Gastrocnemius medialis (tissue), 4 donors: ENCODE measurements at places on chromosomes 5 and 9.

DNA sequence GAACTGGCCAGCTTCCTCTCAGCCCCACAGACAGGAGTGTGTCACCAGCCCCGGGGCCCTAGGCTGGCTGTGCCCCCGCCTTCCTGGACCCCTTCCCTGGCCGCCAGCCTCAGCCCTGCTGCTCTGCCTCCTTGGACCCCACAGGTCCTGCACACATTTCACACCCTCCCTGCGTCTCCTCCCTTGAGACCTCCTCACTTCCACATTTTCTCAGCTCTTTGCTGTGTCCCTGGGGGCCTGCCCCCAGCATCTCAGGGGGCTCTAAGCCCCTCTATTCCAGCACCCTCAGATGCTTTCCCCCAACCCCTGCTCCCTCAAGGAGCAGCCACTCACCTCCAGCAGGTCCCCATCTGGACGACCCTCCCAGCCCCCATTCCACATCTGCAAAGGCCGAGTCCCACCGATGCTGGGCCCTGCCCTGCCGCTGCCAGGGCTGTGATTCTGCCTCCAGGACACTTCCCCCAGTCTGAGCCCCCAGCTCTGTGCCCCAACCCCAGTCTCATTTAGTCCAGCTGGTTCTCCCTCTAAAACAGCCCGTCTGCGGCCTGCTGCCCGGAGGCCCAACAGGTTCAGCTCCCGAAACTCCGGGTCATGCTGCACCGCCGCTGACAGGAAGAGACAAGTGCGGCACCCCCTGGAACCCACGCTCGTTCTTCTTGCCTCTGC is 4.2 kb downstream of the SLC34A3 start:
- no peak for DNase-seq

- no peak for DNase-seq
These were observed 72.3 kb downstream of the MACIR start for GRCh38 chr5:103330875-103331274.

- no peak for DNase-seq
These were observed 2.2 kb downstream of the NR2F1 start for GRCh38 chr5:93585041-93585766.

GRCh38 chr5:1805736-1806135 is 4.5 kb downstream of the NDUFS6 start:
- no peak for DNase-seq

DNA sequence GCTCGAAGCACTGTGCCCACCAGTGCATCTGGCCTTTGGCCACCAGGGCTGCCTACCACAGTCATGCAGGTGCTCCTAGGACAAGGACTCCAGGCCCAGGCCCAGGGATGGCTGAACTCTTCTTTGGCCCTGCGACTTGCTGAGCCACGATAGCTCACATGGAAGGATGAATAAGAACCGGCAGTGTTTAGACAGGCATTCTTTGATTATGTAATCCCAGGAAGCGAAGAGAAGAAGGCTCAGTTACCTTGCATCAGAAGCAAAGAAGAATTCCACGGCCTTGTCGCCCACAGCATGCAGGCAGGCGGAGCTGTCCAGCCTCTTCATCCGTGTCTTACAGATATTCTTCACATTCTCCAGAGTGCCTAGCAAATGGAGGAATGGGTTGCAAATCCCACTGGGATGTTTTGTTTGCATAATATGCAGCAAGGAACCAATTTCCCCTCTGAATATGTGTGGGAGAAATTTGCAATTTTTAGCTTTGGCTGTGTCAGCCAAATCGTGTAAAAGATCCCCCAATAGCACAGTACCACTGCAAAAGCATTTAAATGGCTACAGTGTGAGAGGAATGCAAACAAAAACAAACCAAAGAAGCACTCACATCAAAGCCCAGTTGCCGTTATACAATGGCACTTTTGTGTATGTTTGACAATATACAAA is 29.1 kb downstream of the GFPT2 start:
- DNase-seq: no peak

DNA sequence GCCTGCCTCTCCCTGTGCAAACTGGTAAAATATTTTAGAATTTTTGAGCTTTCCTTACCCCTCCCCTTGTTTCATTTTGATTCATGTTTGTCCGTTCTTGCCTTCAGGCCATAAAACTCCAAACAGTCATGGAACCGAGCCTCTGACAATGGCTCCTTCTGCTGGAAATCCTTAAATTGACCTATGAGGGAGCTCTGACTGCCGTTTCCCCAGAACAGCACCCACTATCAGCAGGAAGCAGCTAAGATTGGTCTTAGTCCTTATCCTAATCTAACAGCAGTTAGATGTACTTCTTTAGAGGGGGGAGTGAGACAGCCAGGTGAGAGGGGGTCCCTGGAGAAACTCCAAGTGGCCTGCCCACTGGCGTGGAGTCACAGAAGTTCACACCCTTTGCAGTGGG is 106.7 kb downstream of the FAM174A start:
- DNase-seq: no peak

DNA sequence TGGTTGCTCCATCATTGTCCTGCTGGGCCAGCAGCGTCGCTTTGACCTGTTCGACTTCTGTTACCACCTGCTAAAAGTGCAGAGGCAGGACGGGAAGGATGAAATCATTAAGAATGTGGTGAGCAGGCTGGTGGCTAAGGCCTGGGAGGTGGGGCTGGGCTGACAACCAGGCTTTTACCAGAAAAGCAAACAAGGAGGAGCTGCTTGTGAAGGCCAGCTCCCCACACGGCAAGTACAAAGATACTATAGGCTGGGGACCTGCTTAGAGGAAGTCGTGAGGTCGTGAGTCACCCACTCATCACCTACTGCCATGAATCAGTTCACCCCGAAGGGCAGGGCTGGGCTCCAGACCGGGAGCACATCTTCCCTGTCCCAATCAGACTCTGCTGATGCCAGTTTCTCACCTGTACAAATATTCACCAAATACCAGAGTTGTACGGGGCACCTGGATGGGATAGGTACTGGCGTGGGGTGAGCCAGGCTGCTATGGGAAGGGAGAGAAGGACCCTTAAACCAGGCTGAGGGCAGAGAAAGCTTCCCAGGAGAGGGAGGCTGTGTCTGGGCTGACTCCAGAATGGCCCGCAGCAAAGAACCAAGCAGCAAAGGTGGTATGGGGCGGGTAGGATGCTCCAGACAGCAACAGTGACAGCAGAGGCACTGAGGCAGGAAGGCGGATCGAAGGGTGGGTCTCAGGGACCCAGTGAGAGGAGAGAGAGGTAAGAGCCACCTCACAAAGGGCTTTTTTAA is 69.3 kb upstream of the NIPAL4 start:
- DNase-seq: no peak

DNA sequence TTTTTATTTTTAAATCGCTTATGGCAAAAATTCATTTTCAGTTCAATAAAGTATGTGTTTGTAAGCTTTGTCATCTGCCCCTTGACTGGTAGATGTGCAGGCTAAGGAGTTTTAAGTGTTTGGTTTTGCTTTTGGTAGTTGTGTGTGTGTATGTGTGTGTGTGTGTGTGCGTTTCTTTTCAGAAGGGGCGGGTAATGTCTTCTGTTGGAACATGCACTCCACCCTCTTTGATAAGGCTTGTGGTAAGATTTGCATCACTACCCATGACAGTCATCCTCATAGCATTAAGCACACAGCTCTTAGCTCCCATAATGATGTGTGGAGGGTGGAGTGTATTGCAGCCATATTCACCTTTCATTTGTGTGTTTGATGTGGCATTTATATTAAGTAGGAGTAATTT is 92.1 kb upstream of the FSD1L start:
- no peak for DNase-seq

GRCh38 chr5:150489360-150490295 is 18.3 kb upstream of the NDST1 start:
- no peak for DNase-seq

GRCh38 chr9:106670418-106670817 is 192.5 kb upstream of the ZNF462 start:
- no peak for DNase-seq

DNA sequence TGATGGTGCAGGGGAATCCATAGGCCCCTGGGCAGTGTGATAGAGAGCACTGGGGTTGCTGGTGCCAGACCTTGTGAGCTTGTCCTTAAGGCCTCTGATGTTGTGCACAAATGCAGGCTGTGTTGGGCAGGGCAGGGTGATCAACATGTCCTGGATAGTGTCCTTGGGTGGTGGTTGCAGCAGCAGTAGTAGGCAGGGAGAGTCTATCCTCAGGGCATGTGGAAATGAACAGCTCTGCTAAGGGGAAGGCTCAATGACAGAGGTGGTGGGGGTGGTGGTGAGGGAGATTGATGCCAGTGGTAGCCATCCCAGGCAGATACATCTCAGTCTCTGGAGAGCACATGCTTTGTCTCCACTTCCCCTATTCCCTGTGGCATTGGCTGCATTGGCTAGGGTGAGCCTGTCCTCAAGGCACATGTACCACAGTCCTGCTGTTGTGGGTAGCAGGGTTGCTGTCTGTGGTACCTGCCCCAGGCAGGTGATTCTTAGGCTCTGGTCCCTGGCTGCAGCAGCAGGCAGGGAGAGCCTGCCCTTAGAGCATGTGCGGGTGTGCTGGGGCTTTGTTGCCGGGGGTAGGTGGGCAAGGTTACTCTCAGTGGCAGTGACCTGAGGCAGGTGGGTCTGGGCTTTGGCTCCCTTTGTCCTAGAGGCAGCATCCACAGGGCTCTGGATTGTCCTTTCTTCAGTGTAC is 111.1 kb downstream of the WDR70 start:
- no peak for DNase-seq

DNA sequence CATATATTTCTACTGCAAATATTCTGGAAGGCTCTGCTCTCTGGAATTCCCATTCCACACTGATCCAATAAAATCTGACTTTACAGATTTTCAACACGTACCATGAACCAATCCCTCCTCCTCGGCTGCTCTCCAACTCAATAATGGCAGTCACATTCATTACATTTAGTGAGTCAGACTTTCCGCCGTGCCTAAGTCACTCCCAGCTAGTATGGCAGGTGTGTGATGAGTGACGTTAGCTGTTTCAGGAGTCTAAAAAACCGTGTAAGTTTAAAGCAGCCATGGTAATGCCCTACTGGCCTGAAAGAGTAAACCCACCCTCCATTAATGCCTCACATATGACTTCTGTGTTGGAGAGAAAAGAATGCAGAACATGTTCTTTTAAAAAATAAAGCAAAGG is 3.3 kb downstream of the FBN2 start:
- DNase-seq: no peak

DNA sequence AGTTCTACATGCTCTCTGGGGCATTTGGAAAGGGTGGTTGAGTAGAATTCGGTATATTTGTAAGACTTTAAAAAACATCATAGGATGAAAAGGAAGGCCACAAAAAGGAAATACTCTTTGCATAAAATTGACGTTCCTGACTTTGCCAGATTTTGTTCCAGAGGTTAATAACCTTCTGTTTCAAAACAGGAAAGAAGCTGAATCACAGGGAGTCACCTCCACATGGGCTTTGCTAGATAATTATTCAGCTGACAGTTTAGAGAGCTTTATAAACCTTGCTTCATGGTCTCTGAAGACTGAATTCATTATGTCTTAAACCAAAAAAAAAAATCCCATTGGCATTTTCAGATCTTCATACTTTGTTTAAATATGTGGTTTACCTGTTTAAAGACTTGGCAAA is 203.7 kb downstream of the SEMA6A start:
- no peak for DNase-seq

- no peak for DNase-seq
These were observed 26.3 kb downstream of the SSBP2 start for GRCh38 chr5:81724571-81724970.

DNA sequence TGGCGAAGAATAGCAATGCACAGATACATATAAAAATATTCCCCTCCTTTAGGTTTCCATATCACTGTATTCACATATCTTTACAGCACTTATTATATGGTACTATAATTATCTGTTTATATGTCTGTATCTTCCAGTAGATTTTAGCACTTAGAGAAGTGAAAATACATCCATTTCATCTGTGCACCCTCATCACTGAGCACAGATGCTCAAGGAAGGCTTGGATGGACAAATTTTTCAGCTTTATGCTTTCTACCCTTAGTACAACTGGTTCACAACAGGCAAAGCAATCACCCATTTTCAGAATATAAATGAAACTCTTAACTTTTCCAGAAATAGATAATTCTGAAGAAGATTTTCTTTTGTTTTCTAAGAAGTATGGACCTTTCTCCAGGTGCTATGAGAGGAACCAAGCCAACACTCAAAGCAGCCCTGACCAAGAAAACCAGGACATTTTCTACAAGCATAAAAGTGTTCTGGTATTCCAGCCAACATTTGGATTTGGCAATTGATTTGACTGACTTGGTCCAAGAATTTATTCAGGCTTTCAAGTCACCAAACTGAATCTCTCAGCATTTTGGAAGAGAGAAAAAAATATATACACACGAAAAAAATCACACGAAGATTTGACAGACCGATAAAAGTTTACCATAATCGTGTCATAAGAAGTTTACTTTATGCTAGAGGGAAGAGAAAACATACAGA is 170.2 kb upstream of the CD180 start:
- no peak for DNase-seq

GRCh38 chr9:16022228-16022627 is 469.4 kb downstream of the CCDC171 start:
- DNase-seq: no peak

DNA sequence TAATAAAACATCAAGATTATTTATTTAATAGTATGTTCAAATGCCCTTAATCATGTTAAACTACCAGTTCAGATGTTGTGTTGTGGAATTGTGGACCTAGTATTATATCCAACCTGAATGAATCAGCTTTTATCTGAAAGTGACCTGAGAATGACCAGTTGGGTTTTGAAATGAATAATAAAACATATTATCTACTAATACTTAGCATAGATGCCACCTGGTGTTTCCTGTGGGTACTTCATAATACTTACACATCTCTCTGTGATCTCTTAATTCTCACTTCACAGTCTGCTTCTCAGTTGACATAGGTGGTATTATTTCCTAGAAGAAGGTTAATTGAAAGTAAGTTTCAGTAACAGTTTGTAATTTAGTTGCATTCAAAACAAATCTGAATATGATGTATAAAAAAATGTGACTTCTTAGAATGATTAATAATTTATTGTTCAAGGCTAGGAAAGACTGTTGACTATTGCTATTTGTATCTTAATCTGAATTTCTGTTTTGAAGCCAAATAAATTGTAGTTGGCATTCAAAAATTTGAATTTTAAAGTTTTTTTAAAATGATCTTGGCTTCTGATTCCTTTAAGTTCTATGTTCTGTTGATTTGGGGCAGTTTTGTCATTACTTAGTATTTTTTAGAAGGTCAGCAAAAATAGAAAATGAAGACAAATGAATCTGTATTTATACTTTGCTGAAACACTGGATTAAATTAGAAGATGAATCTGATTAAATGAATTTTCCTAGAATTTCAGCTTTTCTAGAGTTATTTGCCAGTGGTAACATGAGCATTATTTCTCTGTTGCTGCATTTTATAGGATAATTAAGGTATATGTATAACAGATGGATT is 48.2 kb downstream of the KIF2A start:
- no peak for DNase-seq

DNA sequence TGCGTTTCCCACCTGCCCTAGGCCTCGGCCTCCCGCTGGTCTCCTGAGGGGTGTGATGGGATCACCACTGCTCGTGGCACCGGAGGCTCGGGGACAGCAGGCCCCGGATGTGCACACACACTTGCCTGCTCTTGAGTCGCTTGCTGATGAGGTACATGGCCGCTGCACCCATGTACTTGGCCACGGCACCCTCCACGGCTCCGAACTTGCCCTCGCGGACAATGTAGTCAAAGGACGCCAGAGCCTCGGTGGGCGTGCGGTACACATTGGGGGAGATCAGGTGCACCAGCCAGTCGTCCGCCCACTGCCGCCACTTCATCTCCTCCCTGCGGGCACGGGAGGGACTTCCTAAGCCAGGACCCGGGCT is 4.7 kb downstream of the PTGES2 start:
- DNase-seq: peak; percentile 13

GRCh38 chr9:127349483-127350113 is 47.4 kb upstream of the SLC2A8 start:
- DNase-seq: no peak

- peak; percentile 97 for DNase-seq
These were observed at the start of gene PLPP7 for GRCh38 chr9:131289301-131290035. PLPP7 (plus strand) TSS chr9:131289723; CDS start chr9:131289998, 275 bp downstream.
